ENCODE measurements at places on chromosomes 7 and 10.

GRCh38 chr10:120480065-120480600 lies 23.1 kb downstream of the PLPP4 start:
- no peak for DNase-seq

GRCh38 chr7:77827999-77828398 lies 29.4 kb downstream of the PHTF2 start:
- DNase-seq = no peak

DNA sequence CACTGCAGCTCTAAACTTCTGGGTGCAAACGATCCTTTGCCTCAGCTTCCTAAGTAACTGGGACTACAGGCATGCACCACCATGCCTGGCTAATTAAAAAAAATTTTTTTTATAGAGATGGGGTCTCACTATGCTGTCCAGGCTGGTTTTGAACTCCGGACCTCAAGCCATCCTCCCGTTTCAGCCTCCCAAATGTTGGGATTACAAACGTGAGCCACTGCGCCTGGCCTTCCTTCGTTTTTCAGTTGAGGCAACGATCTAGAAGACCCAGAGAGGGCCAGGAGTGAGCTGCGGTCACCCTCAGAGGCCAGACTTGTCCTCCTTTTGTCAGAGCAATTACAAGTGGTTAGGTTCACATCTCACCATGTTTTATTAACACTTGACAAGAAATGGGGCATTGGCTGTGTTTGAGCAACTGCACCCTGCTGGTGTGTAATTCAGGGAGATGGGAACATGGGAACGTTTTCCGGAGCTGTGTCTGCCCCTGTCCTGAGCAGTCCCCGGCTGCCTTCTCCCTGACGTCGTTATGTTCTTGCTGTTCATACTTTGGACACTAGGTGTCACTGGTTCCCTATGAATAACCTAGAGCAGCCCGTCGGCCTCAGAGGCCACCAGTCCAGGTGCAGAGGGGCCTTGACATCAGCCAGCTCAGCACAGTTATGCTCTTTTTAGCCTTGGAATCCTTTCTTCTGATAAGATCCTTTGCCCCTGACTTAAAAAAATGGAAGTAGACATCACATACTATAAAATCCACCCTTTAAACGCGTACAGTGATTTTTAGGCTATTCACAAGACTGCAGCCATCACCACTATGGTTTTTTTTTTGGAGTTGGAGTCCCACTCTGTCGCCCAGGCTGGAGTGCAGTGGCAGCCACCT lies 375.0 kb downstream of the TYW1 start:
- peak; percentile 25 for DNase-seq

- peak; percentile 5 for DNase-seq
These were observed 248.3 kb downstream of the PHF14 start for GRCh38 chr7:11221984-11222383.

DNA sequence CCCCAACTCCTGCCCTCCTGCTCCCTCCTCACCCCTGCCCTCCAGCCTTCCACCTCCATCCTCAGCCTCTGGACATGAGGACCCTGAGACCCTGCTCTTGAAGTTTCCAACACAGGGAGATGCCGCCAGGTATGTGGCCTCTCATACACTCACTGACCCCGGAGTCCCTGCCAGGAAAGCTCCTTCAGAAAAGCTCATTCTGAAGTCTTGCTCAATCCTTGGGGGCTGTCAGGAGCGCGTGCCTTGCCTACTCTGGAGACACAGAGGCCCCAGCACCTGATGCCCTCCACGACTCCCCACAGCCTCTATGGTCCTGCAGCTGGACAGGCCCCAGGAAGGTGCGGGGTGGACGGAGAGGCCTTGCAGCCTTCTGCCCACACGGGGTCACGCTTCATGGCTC lies 11.0 kb downstream of the NUDT1 start:
- DNase-seq = no peak

GRCh38 chr10:22765660-22766547 lies 51.5 kb upstream of the PIP4K2A start:
- peak; percentile 55 for DNase-seq

DNA sequence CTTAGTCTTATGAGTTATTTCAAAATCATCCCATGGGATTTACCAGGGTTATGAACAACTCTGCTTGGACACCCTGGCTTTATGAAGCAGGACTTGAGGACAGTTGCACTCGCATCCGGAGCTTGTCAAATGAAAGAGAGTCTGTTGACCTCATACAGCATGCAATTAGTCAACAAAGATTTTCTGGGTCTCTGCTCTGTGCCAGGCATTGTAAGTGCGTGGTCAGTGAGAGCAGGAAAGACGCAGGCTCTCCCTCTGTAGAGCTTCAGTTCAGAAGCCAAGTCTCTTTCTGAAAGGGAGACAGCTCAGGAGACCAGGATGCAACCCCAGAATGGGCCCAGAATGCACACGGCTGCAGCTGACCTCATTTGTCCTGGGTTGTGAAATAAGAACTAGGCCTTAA lies 45.5 kb upstream of the DMBT1 start:
- DNase-seq = no peak

- DNase-seq = peak; percentile 46
These were observed 65.6 kb downstream of the NOD1 start for GRCh38 chr7:30412782-30413504.

DNA sequence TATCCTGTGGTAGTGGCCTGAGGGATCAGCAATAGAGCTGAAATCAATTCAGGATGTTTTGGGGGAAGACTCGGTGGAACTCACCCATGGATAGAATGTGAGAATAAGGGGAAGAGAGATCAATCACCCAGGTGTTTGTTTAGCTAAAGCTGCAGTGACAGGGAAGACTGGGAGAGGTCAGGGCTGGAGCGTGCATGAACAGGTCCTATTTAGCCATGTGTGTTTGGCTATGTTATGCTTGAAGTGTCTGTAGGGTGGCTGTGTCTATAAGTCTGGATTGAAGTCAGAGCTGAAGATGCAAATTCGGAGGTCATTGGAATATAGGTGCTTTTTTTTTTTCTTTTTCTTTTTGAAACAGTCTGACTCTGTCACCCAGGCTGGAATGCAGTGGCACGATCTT lies 4.6 kb downstream of the ATP6V1F start:
- DNase-seq = no peak

- no peak for DNase-seq
These were observed 320.4 kb downstream of the KCNMA1 start for GRCh38 chr10:77317221-77317620.

DNA sequence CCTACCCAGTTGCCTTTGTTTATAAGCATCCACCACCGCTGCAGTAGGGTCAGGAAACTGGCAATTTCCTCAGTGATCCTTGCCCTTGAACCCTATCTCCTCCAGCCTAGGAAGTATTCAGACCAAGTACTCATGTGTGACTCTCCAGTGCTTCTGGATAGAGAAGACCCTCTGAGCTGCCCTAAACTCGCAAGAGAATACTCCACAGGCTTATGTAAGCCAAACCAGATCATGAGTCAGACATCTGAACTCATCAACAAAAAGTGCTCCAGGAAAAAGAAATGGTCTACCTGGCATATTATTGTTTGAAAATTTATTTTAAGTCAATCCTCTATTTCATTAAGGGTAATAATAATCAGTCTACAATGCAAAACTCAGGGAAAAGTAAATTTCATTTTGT lies 101.3 kb downstream of the KAT6B start:
- no peak for DNase-seq

GRCh38 chr10:29430101-29430500 lies 141.2 kb downstream of the LYZL1 start:
- no peak for DNase-seq

DNA sequence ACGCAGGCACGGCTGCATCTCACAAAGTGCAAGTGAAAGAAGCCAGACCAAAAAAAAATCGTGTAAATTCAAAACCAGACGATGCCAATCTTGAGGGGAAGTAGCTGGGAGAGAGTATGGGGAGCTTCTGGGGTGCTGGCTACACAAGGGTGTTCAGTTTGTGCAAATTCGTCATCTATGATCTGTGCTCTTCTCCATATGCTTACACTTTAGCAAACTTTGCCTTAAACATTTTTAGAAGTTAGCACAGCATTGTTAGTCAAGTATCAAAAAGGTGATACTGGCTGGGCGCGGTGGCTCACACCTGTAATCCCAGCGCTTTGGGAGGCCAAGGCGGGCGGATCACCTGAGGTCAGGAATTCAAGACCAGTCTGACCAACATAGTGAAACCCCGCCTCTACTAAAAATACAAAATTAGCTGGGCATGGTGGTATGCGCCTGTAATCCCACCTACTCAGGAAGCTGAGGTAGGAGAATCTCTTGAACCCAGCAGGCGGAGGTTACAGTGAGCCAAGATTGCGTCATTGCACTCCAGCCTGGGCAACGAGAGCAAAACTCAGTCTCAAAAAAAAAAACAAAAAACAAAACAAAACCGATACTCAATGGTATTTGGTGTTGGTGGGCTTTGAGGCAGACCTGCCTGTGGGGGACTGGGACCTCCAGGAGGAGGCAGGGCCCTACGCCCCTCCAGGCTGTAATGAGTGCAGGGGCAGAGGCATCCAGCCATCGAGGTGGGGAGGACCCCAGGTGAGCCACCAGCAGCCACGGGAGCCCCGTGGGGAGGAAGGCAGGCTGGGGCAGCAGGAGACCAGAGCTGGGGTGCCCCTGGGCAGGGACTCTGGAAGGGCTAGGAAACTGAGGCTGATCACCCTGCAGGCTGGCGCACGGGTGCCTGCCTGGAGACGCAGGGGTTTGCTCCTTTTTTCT lies 150.0 kb downstream of the PRKAG2 start:
- no peak for DNase-seq

- no peak for DNase-seq
These were observed 116.0 kb downstream of the GRK5 start for GRCh38 chr10:119323085-119324016.

DNA sequence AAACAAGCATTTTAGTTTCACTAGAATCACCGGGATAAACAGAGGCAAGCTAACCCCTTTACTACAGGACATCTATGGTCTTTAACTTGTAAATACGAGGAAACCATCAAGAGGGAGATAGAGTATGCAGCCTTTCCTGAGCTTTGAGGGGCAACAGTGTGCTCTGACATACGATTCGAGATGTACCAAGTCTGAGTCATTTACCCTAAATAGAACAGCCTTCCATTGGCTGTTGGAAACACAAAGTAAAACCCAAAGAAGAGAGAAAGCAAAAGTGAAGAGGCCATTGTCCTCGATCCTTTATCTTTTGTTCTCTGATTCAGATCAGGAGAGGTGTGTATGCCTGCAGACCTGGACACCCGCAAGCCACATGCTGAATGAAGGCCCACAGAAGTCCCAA lies 289.5 kb downstream of the KCNMA1 start:
- DNase-seq = no peak

DNA sequence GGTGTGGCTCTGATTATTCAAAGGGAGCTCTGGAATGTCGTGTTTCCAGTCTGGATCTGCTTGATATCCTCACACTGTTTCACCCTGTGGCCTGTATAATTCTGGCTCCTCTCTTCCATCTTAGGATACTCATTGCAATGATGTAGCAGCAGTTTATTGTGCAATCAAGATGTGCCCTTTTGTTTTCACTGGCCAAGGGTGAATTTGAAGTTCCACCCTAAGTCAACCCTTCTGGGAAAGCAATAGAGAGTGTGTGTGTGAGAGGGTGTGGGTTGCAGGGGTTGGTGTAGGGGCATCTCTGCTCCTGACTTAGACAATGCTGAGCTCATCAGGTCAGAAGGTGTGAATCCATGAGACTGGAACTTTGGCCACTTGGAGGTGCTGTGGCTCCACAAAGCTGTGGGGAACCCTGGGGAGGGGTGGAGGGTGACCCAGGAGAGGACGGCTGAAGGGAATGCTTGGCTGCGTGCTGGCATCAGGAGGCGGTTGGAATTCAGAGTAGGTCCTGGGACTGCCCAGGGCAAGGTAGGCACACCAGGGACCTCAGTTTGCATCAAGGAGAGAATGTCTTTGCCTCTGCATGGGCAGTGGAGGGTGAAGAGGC lies 118.0 kb upstream of the PRSS58 start:
- peak; percentile 6 for DNase-seq

DNA sequence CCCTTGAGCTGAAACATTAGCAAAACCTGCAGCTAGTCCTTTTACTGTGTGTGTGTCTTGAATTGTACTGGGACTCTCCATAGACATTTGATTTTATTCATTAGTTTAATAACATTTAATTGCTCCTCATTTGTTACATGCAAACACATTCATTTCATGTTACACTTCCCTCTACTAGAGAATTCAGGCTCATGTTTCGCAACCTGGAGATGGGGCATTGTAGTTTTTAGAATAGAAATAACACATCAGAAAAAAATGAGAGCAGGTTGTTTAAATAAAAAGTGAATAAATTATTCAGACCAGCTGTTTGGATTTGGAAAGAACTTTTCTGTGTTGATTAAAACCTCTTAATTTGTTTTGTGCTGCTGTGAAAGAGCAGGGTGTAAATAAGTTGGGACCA lies 243.9 kb downstream of the ETV1 start:
- DNase-seq = no peak

- DNase-seq = no peak
These were observed 31.3 kb upstream of the LOXL4 start for GRCh38 chr10:98299341-98299740.

- DNase-seq = no peak
These were observed 348.7 kb upstream of the LRGUK start for GRCh38 chr7:133778472-133778871.

DNA sequence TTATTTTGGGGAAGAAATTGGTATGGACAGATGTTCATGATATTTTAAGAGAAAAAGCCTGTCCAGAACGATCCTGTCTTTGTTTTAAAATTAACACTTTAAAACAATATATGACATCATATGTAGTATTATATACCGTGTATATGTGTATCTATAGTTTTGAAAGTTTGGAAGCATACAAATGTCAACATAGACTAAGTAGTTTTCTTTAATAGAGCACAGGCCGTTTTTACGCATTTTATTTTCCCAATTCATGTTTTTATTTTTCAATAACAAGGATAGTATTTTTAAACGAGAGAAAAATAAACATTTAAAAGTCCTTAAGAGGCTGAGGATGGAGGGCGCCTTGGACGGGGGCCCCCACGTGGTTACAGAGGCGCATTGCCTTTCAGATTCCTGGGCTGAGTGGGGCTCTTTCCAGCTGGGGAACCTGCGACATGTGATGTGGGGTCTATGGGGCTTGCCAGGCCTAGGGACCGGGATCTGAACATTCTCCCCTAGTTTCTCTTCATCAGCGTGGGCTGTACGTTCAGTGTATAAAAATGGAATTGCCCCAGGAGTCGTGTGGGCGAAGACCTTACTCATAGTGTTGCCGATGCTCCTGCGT lies 127.8 kb upstream of the ZNF746 start:
- peak; percentile 35 for DNase-seq

DNA sequence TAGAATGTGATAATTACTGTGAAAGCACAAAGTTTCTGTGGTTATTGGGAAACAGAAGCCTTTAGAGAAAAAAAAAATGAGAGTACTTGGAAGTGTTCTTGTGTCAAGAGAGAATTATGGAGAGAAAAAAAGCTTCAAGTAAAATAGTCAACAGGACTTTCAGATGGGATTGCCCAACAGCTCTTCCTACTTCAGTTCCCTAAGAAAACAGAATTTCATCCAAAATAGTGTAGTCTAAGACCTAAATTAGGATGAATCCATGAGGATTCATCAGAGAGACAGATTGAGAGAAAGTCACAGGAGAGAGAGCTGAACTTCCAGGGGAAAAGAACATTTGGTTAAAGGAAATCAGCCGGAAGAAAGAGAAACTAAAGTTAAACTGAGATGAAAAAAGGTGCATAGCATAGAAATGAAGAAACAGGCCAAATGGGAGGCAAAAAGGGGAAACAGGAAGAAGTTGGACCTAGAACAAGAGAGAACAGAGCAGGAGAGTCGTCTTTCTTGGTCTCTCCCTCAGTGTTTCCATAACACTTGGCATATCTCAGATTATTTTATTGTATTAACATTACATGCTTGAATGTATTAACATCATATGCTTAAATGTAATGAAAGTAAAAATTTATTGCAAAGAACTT lies 2.5 kb downstream of the SCIN start:
- peak; percentile 44 for DNase-seq

- no peak for DNase-seq
These were observed 186.8 kb downstream of the WDR37 start for GRCh38 chr10:1242975-1243374.

All from CD14-positive monocyte (primary cell).